ENCODE measurements at places on chromosomes 2 and 18.

DNA sequence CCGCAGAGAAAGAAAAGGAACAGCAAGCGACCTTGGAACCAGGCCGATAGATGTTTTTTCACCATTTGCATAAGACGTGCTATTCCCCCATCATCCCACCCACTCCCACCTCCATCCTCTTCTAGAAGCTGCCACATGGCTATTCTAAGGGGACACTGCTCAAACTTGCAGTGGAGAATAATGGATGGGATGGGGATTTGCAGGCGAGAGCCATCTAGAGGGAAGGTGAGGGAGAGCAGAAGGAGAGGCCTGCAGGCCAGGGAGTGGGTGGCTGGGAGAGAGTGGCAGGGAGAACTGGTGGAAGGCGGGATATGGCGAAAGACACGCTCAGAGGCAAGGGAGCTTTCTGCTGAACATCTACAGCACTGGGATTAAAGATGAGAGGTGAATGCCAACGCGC is 84.9 kb downstream of the MAPK4 start:
- DNase-seq, result no peak

DNA sequence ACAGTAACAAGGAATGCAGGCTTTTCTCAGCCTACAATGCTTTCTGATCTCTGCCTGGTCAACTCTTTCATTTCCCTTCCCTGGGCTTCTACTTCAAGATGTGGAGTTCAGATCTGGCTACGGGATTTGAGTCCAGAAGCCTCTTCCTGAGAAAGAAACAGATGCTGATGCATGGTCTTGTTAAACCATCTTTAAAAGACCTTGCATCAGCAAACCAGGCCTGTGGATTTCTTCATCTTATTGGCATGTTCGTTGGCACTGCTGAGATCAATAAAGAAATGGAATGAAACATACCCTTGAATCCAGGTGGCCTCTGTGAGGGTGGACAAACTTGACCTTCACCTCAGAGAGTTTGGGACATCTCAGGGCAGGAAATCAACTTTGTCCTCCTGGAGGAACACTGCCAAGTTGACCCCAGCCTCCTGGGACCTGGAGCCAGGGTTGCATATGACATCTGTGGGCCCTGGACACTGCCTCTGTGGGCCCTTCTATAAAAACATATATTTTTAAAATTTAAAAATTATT is 21.4 kb downstream of the IGFBP2 start:
- no peak for DNase-seq

- no peak for DNase-seq
These were observed 13.1 kb upstream of the NAB1 start for GRCh38 chr2:190635781-190636180.

- no peak for DNase-seq
These were observed 124.1 kb downstream of the LNPK start for GRCh38 chr2:175877845-175878544.

All from NCI-H1417 (cell line).